Stimulated activated CD8-positive, alpha-beta memory T cell treated with anti-CD3 and anti-CD28 coated beads, Interleukin-4, amount 100 ng/mL, for 24 hours (primary cell): ENCODE measurements at places on chromosomes 11 and 22.
A peak's percentile ranks its signal among the peaks of the same experiment; 100 is the strongest.

DNA sequence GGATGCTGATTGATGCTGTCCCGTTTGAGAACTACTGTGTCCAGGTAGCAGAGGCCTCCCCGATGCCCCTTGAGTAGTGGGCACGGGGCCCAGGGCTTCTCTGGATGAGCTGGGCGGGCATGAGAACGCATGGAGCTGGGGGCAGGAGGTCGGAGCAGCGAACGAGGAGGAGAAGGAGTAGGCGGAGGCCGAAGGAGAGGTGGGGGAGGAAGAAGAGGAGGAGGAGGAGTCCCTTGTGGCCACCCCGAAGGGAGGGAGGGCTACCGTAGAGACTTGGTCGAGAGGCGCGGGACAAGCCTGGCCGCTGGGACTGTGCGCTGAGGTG lies 62.9 kb downstream of the CRYBB2 start:
- no peak for DNase-seq

DNA sequence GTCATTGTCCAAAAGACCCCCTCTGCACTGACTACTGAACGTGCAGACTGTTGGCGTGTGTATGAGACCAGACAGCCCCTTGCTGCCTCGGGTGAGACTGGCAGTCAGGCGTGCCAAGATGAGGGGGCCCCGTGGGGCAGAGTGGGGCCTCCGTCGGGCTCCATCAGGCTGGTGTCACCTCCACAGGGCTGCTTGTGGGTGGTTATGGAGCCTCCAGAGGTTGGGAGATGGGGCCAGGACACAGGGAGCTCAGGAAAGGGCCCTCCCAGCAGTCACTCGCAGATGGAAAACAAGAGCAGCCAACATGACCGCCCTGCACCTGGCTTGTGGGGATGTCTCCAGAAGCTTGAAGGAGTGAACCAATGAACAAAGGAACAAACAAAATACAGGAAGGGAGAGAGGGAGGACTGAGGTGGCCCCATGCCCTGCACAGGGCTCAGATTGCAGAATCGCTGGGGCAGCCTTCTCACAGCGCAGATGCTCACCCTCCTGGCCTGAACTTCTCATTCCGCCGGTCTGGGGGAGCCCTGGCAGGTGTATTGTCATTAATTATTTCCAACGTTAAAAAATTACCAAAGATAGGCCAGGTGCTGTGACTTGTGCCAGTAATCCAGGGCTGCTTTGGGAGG lies 5.5 kb upstream of the PHLDA2 start:
- DNase-seq, result no peak

GRCh38 chr22:27630754-27631153 lies 170.8 kb downstream of the MN1 start:
- DNase-seq, result no peak

DNA sequence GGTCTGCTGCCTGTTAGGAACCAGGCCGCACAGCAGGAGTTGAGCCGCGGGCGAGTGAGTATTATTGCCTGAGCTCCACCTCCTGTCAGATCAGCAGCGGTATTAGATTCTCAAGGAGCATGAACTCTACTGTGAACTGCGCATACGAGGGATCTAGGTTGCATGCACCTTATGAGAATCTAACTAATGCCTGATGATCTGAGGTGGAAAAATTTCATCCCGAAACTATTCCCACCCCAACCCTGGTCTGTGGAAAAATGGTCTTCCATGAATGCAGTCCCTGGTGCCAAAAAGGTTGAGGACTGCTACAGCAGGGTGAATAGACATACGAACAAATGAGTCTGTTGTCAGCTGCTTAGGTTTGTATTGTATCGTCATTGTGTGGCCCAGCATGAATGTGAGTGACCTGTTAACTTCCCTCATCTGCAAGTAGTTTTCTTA lies 29.8 kb downstream of the RNF141 start:
- DNase-seq, result no peak

DNA sequence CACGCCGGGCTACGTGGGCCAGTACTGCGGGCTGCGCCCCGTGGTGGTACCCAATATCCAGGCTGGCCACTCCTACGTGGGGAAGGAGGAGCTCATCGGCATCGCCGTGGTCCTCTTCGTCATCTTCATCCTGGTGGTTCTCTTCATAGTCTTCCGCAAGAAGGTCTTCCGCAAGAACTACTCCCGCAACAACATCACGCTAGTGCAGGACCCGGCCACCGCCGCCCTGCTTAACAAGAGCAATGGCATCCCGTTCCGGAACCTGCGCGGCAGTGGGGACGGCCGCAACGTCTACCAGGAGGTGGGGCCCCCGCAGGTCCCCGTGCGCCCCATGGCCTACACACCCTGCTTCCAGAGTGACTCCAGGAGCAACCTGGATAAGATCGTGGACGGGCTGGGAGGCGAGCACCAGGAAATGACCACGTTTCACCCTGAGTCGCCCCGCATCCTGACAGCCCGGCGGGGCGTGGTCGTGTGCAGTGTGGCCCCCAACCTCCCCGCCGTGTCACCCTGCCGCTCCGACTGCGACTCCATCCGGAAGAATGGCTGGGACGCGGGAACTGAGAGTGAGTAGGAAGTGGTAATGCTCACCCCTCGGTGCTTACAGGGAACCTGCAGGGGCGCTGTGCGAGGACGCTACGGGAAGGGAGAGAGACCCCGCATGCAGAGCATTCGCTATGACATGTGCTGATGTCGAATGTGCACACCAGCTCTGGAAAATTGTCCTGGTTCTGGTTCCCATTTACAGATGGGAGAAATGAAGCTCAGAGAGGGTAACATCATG lies 86.4 kb upstream of the MTNR1B start:
- no peak for DNase-seq

GRCh38 chr11:64865286-64866172 lies 12.9 kb downstream of the EHD1 start:
- no peak for DNase-seq

DNA sequence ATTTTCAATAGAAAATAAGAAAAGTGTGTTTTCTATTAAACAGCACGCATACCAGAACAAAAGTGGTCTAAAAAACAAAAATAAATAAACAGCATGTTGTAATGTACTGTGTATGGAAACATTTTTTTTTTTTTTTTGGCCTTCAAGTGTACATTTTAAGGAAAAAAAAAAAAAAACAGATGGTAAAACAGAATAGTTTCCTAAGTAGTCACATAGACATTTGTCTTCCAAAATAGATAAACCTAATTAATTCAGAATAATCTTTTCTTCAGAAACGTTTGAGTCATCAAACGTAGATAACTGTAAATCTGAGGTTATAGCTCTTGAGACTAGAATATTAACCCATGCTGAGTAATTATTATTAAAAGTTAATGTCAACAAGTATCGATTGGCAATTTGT lies 396 bp upstream of the CFAP300 start:
- no peak for DNase-seq

GRCh38 chr22:22877523-22878210 lies 9.9 kb upstream of the IGLL5 start:
- DNase-seq, result peak; percentile 50

DNA sequence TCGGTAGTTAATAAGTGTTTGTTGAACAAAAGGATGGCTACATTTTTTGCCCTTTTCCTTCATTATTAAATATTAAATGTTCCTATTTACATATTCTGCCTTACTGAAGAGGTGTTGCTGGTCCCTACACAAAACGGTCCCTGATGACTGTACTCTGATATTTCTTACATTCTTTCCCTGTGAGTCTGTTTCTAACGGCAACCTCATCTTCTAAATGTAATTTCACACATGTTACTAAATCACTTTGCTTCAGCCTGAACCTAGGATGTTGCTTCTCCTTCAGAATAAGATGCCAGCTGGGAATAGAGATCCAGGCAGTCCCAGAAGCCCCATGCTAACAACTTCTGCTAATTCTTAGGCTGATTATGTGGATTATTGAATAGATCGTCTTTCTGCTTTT lies 50.3 kb downstream of the SPON1 start:
- no peak for DNase-seq

DNA sequence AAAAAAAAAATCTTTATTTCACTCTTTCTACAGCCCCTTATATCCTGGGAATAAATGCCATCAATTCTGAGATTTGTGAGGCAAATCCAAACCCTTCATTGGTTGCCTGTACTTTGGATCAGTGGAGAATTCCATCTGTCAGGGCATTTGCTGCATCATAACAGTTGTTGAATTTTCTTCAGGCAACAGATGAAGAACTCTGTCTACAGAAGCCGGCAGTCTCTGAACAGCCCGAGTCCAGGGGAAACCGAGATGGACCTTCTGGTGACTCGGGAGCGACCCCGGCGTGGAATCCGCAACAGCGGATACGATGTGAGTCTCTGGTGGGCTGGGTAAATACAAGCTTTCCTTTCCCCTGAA lies 82.3 kb downstream of the C11orf91 start:
- DNase-seq, result no peak

GRCh38 chr11:57604296-57605027 lies 7.0 kb downstream of the SERPING1 start:
- DNase-seq, result no peak

DNA sequence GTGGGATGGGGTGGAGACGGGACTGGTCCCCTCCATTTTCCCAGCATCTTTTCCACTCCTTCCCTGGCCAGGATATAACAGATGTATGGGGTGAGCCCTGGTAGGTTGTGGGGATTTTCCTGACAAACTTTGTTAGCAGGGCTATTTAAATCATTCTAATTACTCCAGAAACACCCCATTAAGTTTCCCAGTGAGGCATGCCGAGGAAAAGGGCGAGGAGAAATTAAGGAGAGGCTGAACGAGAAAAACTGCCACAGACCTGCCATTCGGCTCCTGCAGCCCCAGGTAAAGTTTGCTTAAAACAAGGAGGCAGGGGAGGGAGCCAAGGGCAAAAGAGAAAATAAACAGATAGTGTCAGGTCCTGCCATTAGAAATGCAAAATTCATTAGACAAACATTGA lies 428.2 kb downstream of the BUD13 start:
- DNase-seq, result no peak

DNA sequence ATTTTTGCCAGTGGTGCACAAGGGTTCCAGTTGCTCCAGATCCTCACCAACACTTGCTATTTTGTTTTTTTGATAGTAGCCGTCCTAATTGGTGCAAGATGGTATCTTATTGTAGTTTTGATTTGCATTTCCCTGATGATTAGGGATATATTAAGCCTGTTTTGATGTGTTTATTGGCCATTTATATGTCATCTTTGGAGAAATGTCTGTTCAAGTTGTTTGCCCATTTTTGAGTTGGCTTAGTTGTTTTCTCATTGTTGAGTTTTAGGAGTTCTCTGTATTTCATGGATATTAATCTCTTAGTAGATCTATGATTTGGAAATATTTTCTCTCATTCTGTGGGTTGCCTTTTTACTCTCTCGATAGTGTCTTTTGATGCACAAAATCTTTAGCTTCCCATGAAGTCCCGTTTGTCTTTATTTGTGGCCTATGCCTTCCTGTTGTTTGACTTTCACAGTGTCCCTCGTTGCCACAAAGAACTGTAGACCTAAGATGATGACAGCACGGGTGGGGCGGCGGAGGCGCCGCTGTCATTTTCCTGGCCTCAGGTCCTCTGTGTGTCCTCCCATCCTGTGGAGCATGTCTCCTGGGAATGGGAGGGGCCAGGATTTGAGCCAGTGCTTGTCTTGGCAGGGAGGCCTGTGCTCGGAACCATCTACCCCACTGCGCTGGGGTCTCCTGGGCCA lies 33.5 kb downstream of the LRP5 start:
- DNase-seq, result no peak

DNA sequence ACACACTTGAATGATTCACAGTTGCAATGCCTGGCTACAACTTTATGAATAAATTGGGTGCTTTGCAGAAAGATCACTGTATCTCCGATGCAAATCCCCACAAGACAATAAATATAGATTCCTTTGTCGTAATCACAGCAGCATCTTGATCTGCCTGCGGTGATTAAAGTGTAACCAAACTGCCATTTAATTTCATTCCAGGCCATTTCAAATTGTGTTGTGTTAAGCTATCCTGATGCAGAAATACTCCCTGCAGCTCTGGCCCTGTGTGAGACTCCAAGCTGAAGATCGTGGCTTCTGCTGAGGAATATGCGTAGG lies 40.8 kb upstream of the B3GAT1 start:
- DNase-seq, result no peak

GRCh38 chr11:2825261-2825888 lies 60.2 kb downstream of the CDKN1C start:
- no peak for DNase-seq

DNA sequence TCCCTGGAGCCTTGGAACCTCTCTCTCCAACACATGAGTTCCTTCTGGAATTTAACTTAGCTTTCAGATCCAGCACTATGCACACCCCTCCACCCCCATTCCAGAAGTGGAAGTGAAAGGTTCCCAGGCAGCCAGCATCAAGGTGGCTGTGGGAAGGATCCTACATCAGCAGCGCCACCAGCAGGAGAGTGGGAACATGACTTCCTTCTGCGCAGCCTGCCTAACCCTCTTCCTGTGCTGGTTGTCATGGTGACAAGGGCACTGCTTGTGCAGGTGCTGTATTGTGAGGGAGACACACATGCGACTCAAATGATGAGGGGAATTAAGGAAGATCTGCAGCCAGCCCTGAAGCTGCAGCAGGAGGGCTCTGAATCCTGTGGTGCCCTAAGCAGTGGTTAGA lies 904.5 kb upstream of the API5 start:
- no peak for DNase-seq

GRCh38 chr11:65104628-65105027 lies 7.0 kb upstream of the TM7SF2 start:
- DNase-seq, result no peak

GRCh38 chr11:74532501-74533246 lies 39.1 kb upstream of the LIPT2 start:
- no peak for DNase-seq

- no peak for DNase-seq
These were observed 2.9 kb downstream of the MYO7A start for GRCh38 chr11:77130763-77131513.

DNA sequence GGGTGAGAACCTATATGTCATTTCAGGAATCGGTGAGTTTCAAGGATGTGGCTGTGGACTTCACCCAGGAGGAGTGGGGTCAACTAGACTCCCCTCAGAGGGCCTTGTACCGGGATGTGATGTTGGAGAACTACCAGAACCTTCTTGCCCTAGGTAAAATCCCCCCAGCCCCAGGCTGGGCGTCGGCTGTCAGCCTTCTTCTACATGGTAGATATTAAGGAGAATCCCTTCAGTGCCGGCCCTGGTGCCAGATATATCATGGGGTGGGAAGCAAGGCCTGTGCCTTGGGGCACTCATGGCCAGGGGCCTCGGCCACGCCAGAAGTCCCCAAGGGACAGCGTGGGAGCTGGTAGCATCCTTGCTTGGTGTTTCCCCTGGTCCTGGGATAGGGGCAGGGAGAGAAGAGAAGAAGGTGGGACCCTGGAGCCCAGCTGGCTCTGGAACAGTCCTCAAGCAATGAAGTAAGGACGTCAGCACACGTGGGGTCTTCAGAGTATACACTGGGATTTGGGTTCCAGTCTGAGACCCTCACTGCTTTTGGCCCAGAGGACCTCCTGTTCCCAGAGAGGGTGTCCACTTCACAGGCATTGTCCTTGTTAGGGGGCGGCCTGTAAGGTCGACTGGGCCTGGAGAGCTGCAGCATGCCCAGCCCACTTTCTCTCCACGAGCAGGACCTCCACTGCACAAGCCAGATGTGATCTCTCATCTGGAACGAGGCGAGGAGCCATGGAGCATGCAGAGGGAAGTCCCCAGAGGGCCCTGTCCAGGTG lies 6.8 kb downstream of the ZNF74 start:
- no peak for DNase-seq

- DNase-seq, result no peak
These were observed 2.9 kb upstream of the ATF4 start for GRCh38 chr22:39517470-39517869.
